ENCODE measurements at places on chromosomes 13 and 19. TPM values are rescaled to one million over a fixed set of nuclear protein-coding genes. Genes with fewer than 3 reads are reported as not detected.

AP1M2 gene
- total RNA-seq = 0.27 TPM

DACT3 gene
- 14.6 TPM for total RNA-seq

LATS2 gene
- 7.3 TPM for total RNA-seq

ZNF177 gene
- 5.6 TPM for total RNA-seq

DCT gene
- 0.18 TPM for total RNA-seq

NXNL1 gene
- not detected for total RNA-seq

LRRC63 gene
- 0.04 TPM for total RNA-seq

SLC17A7 gene
- total RNA-seq = 0.53 TPM

FBXW9 gene
- total RNA-seq = 3.9 TPM

PRR20C gene
- not detected for total RNA-seq

CLC gene
- 1.2 TPM for total RNA-seq

CERS4 gene
- 15.6 TPM for total RNA-seq

F2RL3 gene
- total RNA-seq = 0.31 TPM

SAFB gene
- total RNA-seq = 24.7 TPM

SERPINE3 gene
- total RNA-seq = not detected

LILRB2 gene
- 0.53 TPM for total RNA-seq

OR7A5 gene
- not detected for total RNA-seq

KIR3DL1 gene
- total RNA-seq = not detected

WDR88 gene
- total RNA-seq = 0.09 TPM

SLC15A1 gene
- 0.04 TPM for total RNA-seq

MEIOSIN gene
- total RNA-seq = not detected

CTXN1 gene
- total RNA-seq = 0.58 TPM

C19orf33 gene
- 0.66 TPM for total RNA-seq
